ENCODE measurements at places on chromosomes 5 and 9.

DNA sequence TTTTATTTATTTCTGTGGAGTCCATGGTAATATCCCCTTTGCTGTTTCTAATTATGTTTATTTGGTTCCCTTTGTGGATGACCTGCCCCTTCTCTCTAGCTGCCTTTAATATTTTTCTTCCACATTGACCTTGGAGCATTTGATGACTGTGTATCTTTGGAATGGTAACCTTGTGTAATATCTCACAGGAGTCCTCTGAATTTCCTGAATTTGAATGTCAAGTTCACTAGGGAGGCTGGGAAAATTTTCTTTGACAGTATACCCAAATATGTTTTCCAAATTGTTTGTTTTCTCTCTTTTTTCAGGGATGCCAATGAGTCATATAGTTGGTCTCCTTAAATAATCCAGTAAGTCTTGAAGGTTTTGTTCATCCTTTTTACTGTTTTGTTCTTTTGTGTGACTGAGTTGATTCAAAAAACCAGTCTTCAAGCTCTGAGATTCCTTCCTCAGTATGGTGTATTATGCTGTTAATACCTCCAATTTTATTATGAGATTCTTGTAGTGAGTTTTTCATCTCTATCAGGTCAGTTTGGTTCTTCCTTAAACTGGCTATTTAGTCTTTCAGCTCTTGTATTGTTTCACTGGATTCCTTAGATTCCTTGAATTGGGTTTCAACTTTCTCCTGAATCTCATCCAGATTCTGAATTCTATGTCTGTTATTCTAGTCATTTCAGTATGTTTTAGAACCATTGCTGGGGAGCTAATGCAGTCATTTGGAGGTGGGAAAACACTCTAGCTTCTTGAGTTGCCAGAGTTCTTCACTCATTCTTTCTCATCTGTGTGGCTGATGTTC is 349.0 kb upstream of the TARS1 start:
- peak; percentile 49 for DNase-seq

DNA sequence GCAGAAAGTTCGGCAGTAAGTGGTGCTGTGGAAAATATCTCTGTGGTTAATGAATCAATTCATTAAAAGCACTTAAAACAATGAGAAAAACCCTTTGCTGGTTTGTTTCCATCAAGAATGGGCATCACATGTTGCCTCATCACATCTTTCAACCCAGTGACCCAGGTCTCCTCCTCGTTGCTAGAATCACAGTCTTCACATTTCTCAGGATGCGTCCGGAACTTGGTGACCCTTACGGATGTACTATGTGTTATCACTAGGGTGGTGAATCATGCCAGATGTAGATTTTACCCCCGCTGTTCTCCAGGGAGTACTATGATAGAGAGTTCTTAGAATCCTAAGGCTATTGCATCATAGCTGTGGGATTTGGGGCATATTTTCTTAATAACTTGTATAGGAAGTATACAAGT is 217.9 kb upstream of the KLF4 start:
- peak; percentile 81 for DNase-seq

- DNase-seq = no peak
Observed at GRCh38 chr9:135014311-135015010, 73.0 kb upstream of the OLFM1 start.

- no peak for DNase-seq
Observed at GRCh38 chr5:77632526-77633206, 5.8 kb downstream of the OTP start.

- DNase-seq = no peak
Observed at GRCh38 chr5:94017579-94017978, 276.2 kb upstream of the POU5F2 start.

DNA sequence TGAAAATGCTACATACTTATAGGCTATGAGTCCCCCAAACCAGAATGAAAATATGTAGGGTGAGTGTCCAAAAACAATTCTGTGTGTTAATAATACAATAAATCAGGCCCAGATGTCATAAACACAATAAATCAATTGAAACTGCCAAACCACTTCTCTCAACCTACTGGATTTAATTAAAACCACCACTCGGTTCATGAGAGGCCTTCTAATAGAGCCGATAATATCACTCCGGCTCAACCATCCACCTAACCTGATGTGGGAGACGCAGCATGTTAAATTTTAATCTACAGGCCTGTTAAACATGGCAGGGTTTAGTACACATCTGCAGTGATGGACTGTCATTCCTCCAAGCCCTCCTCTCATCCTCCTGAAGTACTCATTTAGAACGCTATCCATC is 734.5 kb upstream of the ZNF608 start:
- no peak for DNase-seq

GRCh38 chr5:110702704-110703103 is 23.8 kb downstream of the TMEM232 start:
- DNase-seq = no peak

DNA sequence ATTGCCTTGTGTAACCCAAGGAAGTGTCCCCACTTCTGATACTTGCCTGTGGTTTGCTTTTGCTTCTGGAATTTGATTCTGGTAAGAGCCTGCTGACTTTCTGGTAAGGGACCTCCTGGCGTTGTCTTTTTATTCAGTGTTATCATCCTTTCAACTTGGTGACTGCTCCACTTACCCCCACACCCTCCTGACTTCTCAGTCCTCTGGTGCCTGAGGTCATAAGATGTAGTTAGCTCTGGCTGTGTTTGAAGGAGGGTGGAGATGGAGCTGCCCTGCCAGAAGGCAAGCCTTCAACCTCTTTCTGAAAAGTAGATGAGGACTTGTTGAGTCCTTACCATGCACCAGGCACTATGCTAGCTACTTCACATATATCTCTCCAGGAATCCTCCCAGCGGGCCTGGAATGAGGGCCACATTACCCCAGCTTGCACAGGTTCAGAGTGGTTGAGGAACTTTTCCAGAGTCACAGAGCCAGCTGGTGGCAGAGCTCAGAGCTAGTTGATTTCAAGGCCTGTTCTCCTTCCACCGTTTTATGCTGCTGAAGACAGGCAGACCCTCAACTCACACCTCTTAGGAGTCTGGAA is 45.2 kb upstream of the PITX1 start:
- DNase-seq = no peak

GRCh38 chr5:174046558-174046957 is 1.1 kb downstream of the NSG2 start:
- no peak for DNase-seq

DNA sequence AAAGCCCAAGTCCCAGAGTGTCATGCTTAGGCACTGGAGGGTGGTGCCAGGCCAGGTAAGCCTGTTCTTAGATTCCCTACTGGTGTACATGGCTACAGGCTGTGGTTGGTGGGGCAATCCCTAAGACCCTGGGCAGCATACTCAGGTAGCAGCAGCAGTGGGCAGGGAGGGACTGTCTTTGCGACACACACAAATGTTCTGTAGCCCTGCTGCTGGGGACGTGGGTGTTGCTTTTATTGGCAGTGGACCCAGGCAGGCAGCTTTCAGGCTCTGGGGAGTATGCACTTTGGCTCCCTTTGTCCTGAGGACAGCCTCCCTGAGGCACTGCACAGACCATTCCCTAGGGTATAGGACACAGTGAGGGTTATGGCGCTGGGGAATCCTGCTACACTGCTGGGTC is 137.1 kb upstream of the ADAMTS19 start:
- no peak for DNase-seq

GRCh38 chr5:151745071-151745705 is 13.2 kb downstream of the ATOX1 start:
- DNase-seq = peak; percentile 81

GRCh38 chr5:170861917-170862766 is at the start of gene RANBP17:
TSS of gene RANBP17 (plus strand) at chr5:170862018.
- DNase-seq = no peak

DNA sequence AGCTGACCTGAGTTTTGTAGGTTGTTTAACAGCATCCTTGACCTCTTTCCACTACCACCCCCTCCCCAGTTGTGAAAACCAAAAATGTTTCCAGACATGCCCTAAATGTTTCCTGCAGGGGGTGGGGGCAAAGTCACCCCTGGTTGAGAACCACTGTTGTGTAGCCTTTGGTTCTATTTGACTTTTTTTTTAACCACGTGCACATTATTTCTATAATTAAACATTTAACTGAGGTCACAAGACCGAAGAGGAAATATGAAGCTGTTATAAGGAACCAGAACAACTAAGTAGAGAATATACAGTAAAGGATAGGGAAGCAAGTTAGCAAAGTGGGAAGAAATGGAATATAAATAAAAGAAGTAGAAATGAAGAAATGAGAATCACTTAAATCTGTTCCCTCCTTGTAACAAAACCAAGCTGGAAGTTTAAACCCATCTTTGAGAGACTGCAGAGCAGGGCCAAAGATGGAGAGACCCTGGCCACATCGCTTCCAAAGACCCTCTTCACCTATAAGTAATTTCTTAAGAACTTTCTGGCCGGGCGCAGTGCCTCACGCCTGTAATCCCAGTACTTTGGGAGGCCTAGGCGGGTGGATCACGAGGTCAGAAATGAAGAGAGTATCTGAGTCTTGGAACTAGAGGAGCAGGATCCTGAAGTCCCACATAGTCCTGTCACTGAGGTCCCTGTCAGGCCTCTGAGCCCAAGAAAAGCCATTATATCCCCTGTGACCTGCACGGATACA is 14.4 kb downstream of the SIT1 start:
- no peak for DNase-seq

GRCh38 chr5:145056800-145057199 is 778.3 kb downstream of the PRELID2 start:
- peak; percentile 27 for DNase-seq

DNA sequence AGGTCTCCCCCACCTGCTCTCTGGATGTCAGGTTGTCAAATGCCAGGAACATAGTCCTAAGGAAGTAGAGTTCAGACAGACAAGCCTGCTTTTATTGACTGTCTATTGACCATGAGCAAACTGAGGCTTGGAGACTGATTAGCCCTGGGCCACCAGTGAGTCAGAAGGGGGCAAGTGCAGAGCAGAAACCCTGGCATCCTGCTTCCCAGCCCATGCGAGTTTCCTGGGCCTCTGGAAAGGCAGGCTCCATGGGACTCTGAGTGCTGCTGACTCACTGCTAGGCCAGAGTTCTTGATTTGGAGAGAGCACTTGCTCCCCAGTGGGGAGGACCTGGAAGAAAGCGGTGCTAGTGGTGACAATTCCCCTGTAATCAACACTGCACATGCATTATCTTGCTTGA is 2.8 kb upstream of the HBEGF start:
- DNase-seq = peak; percentile 21

DNA sequence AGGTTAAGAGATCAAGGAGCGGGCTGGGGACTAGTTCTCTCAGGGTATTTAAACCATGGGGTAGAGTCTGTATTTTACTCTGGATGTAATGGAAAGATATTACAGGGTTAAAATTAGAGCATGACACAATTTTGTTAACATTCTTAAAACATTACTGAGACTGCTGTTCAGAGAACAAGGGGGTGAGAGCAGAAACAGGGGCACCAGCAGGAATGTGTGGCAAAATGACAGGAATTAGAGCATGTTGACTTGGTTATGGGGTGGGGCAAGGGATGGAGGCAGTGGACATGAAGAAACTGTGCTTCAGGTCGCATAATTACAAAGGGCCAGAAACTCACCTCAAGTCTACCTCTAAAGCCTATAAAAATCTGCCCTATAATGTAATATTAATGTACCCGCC is 75.0 kb downstream of the TMEM232 start:
- DNase-seq = no peak

DNA sequence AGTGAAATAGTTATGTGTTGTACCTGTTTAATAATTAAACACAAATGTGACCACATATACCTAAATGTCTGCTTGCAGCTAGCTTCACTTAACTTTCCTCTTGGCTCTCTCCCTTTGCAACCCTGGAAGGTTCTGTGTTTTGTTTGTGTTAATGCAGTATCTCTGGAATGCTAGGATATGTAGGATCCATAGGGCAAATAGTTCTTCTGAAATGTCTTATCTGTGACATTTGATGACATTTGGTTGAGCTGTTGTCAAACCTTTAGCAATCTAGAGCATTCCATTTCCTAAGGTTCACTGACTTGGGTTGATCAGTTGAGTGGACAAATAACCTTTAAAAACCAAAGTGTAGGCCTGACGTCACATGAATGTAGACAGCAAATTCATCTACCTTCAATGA is 21.8 kb downstream of the CTNNA1 start:
- DNase-seq = no peak

GRCh38 chr9:104586496-104587180 is 12.6 kb downstream of the OR13C5 start:
- peak; percentile 77 for DNase-seq

- DNase-seq = no peak
Observed at GRCh38 chr5:15807871-15808270, 307.9 kb downstream of the FBXL7 start.

GRCh38 chr5:87120518-87121303 is 147.0 kb upstream of the RASA1 start:
- peak; percentile 78 for DNase-seq

Data from stromal cell of bone marrow (primary cell).